Stimulated activated CD8-positive, alpha-beta memory T cell treated with anti-CD3 and anti-CD28 coated beads, Interleukin-7, amount 100 ng/mL, for 48 hours (primary cell): ENCODE measurements at places on chromosomes 5 and 9.
A peak's percentile ranks its signal among the peaks of the same experiment; 100 is the strongest.

DNA sequence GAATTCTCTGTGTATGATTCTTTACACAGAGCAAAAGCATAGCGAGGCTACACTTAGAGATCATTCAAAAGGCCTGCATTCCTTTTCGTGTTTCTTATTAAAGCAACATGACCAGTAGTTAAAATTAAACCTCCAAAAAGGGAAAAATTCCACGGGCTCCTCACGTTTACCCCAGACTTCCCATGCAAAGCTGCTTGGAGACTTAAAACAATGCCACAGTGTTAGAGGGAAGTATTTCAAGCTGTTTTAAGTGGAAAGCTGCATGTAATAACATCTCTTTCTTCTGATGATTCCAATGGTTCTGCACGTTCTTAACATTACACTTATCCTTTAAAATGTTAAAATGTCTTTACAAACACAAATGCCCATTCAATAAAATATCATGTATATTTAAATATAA, 405.2 kb downstream of the SEMA5A start:
- DNase-seq, result no peak

DNA sequence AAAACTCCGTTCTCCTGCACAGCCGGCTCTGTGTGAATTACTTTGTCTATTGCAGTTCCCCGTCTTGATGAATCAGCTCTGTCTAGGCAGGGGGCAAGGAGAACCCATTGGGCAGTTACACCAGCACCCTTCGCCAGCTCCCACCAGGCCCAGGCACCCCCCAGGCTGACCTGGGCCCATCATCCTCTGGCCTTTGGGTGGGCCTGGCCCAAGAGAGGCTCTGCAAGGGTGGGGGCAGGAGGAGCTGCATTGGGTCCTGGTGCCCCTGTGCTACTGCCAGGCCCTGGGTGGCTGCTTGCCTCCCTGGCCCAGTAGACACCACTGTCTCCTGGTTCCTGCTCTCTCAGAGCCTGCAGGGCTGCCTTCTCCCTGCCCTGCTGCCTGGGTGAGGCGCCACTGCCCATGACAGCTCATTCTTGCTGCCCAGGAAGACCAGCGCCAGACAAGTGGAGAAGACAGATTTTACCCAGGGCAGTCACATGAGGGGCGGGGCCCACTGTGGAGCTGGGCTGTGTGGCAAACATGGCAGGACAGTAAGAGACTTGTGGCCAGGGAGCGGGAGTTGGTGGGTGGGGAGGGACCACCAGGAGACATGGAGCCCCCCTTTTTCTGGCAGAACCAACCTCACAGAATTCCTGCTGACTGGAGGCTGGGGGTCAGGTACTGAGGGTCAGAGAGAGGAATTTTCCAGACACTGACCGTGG, 67.2 kb downstream of the MRPL36 start:
- DNase-seq, result no peak

DNA sequence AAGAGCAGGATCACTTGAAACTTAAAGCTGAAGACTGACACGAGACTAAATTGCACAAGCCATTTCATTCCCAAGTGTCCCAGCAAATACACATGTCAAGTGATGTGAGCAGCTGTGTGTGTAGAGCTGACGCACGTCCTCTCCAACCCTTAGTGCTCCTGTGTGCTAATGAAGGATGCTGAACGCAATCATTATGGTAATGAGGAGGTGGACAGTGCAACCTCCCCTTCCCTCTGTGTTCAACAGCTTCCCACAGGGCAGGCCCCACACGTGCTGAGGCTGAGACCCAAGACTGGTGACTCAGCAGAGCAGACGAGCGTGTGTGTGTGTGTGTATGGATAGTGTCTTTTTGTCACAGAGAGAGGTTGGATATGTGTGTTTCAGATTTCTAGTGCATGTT, 702.1 kb downstream of the SEMA5A start:
- DNase-seq, result no peak

DNA sequence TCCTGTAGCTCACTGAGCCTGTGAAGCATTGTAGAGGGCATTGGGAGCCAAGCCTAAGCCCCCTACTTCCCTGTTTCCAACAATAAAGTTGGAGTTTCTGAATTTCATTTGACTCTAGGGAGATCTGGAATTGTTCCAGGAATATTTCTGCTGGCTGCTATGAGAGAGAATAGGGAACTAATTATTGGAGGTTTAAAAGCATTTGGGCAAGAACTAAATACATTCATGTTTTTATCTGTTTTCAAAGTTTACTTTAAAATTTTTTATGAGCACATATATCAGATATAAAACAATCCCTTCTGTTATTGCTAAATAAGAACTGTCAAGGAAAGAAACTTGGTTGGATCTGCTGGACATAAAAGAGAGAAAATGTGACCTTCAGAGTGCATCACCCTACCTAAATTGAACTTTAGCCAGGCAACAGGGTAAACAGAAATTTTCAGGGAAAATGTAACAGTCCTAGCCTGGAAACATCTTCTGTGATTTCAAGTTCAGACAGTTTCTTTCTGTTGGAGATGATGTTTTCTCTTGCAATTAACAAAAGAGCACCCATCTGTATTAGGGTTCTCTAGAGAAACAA, 19.3 kb upstream of the LECT2 start:
- DNase-seq, result no peak

- DNase-seq, result no peak
Measured at GRCh38 chr5:132270335-132270665, 12.8 kb downstream of the PDLIM4 start.

- DNase-seq, result peak; percentile 62
Measured at GRCh38 chr9:120928483-120929228, 2.1 kb upstream of the TRAF1 start.

GRCh38 chr9:128078504-128079434, 10.7 kb downstream of the SLC25A25 start:
- DNase-seq, result no peak

DNA sequence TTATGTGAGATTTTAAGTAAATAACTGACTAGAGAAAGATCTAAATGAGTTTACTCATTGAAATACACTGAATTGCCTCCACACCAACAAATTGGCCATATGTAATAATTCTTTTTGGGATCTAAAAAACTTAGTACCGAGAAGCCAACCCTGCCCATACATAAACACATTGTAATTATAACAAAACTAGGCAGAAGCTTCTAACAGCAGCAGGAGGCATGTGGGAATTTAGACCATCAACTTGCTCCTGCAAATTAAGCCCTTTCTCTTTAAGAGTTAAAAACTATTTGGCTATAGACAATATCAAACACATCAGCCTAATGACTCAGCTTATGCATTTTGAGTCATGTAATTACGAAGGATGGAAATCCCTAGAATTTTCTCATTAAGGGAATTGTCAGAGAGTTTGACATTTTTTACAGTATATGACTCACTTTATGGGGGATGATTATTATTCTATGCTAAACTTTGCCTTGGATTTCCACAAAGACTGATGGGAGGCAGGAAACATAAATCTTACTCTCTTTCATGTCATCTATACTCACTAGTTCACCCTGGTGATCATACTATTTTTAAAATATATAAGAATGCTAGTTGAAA, 1.0 kb downstream of the IL7R start:
- no peak for DNase-seq

DNA sequence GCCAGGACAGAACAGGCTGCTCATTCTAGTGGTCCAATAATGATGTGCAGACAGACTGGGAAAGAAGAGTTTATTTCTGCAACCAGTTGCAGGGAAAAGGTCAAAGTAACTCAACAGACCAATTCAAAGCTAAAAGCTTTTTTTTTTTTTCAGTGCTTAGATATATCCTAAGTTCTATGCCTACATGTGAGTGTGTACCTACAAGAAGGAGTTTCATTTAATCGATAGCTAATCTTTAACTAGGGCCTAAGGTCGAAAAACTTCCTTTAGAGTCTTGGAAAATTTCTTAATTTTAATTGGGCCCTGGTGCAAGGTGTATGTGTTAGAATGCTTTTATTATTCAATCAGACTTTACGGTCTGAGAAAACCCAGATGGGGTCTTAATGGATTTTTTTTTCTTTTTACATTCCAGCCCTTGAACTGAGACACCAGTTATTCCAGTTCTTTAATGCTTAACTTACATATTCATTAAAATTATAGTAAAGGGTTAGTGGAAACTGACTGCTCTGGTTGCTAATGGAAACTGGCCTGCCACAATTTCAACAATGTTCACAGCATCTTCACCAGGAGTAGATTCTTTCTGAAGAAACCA, 365.3 kb downstream of the MTRR start:
- DNase-seq, result no peak

DNA sequence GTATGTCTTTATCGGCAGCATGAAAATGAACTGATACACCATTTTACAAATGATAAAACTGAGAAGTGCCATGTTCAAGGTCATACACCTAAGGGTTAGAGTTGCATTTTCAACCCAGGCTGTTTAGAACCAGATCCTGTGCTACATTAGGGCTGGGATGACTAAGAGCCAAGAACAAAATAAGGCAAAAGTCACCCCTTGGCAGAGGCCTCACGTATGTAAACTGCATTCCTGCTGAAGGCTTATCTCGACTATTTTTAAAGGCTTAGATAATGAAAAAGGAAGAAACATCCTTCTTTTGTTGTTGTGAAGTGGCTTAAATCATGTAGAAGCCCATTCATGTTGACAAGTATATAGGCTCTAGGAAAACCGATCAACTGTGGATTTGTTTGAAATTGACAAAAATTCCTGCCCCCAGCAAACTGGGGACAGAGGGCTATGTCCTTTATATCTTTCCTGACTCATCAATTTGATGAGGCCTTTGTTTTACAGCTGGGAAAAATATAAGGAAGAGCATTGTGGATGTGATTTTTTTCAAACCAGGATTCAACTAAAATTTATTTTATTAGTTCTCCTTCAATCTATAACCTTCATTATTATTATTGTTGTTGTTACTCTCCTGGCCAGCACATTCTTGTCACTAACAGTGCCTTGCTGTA, 196.5 kb downstream of the SNX18 start:
- DNase-seq, result no peak
